Effector CD4-positive, alpha-beta T cell (primary cell): ENCODE measurements at places on chromosomes 1 and 21.

- DNase-seq = no peak
Measured at GRCh38 chr21:44533121-44533890, 6.7 kb downstream of the KRTAP10-1 start.

- DNase-seq = no peak
Measured at GRCh38 chr1:175881246-175881976, 138.0 kb upstream of the TNR start.

DNA sequence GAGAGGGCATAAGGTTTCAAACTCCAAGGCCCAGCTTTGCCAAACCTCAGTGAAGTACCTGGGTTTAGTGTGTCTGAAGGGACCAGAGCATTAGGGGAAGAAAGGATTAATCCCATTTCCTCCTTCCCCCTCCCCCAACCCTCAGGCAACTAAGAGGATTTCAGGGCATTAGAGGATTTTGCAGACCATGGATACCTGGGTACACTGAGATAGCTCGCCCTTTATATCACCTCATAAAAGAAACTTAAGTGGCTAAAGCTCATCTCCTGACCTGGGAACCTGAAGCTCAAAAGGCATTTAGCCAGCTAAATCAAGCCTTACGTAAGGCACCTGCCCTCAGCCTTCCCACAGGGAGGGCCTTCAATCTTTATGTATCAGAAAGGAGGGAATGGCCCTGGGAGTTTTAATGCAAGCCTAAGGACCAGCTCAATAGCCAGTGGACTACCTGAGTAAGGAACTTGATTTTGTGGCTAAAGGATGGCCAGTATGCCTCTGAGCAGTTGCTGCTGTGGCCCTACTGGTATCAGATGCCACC is 26.4 kb upstream of the SMYD3 start:
- DNase-seq = no peak

GRCh38 chr1:99691175-99691574 is 45.3 kb downstream of the PALMD start:
- DNase-seq = no peak

DNA sequence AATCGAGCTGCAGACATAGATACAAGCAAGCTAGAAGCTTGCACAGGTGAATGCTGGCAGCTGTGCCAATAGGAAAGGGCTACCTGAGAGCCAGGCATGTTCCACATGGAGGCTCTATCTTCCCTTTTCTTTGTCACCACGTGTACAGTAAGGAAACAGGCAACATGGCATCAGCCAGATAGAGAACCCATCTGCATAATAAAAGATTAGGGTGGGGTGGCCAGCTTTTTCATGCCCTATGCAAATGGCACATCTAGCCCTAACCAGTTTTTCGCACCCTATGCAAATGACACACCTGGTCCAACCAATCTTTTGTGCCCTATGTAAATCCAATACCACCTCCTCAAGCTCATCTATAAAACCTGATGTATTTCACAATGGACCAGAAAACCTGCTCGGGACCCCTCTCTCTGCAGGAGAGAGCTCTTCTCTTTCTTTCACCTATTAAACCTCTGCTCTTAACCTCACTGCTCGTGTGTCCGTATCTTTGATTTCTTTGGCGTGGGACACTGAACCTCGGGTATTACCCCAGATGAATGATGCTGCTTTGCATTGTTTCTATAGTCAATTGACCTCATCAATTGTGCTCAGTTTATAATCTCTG is 93.9 kb downstream of the SLC30A10 start:
- no peak for DNase-seq
